ENCODE measurements at places on chromosomes 2 and 18.

DNA sequence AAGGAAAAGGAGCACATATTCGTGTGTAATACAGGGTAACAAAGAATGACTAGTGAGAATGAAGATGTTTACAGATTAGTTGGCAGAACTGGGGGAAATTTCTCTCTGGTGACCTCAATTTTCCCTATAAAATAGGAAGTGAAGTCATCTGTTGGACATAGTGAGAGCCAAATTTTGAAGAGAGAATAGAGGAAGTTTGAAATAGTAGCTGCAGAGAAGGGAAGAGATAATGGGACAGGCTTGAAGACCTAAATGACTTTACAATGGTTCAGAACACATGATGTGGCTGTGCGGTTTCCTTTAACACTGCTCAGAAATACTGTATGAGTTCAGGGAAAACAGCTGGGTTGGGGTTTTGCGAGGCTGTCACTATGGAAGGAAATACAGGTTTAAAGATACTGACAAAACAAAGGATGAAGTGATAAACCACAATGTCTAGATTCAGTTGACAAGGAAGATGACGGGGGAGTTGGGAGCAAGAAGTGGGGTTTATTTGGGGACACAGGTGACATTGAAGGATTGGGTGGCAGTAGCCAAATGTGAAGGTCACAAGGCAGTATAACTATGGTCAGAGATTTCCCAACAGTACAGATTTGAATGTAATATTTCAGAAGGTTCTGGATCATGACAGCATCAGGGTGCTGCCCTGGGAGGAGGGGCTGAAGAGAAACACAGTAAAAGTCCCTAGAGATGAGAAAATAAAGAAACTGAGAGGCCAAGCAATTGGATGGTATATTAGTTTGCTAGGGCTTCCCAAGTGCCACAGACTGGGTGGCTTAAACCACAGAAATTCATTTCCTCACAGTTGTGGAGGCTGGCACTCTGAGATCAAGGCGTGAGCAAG is 82.6 kb upstream of the TANK start:
- no peak for DNase-seq

GRCh38 chr2:133194777-133195335 is 373.4 kb downstream of the NCKAP5 start:
- no peak for DNase-seq

DNA sequence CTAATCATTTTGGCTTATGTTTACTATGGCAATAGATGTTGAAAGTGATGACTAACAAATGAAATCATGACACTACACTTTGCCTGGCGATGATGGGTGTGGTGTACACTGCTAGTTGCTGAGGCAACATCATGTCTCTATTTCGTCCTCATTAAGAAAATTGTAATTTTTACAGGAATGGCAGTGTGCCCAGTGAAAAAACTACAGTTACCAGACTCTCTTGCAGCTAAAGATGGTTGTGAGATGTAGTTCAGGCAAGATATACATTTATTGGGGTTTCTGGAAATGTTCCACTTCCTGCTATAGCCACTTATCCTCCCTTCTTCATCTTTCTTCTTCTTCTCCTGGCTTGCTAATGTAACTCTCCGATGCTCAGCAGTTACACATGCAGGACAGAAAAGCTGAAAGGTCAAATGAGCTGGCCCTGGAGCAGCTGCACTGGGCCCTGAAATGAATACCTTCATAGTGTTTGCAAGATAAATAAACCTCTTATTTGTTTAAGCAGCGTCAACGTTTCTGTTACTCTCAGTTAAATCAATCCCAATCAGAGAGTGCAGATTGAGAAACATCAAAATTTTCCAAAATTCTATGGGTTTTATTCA is 46.0 kb downstream of the SOCS6 start:
- DNase-seq, result no peak

DNA sequence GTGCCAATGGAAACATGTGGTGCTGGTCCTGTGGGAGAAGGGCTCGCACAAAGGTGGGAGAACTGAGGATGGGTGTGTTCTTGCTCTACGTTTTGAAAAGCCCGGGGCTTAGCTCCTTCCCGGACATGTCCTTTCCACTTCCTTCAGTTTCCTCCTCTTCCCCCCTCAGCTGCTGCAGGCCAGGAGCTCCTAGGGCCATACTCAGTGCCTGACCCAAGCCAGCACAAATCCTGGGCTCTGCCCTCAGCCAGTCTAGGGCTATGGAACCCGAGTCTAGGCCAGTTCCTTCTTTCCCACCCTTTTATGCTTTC is 1.4 kb upstream of the SIX2 start:
- no peak for DNase-seq

- DNase-seq, result no peak
Observed at GRCh38 chr2:120448961-120449810, 103.2 kb downstream of the INHBB start.

DNA sequence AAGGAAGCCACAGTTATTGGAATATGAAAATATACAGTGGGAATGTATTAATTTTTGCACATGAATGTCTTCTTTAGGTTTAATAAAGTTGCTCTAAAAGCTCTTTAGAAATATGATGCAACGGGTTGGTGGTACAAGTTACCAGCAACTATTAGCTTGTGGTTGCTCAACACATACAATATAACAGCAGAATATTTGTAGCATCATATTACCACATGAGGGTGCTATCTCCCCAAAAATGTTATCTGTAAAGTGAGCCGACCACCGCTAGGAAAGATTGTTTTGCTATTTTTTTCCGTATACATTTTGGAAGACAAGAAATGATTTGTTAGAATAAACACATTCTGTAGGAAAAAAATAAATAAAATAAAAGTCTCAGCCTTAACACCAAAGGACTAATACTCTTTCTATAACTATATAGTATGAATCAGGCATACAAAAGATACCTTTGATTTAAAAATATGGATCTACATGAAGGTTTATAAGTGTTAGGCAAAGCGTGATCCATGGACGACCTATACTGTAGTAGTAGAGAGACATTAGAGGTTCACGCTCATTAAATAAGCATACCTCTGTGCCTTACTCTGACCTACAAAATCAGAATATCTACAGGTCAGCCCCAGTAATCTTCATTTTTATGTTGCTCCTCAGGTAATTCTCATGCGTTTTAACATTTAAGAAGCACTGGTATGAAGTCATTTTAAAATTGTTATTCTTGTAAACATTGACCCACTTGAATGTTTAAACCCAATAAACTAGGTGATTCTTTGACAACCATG is 1110.6 kb upstream of the ACVR2A start:
- DNase-seq, result no peak

DNA sequence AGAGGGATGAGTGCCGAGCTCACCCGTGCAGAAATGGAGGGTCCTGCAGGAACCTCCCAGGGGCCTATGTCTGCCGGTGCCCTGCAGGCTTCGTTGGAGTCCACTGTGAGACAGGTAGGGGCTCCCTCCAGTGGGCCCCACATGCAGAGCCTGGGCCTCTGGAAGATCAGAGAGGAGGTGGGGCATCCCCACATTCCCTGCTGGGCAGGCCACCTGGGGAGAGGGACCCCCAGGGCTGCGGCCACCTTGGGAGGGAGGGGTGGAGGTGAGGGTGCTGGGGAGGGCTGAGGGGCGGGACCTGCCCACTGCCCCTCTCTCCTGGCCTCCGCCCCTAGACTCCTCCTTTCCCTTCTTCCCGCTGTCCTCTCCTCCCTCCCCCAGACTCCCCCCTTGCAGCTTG is 38.5 kb downstream of the MTERF4 start:
- DNase-seq, result peak; percentile 2

- no peak for DNase-seq
Observed at GRCh38 chr2:121944072-121944831, 188.8 kb downstream of the TSN start.

- no peak for DNase-seq
Observed at GRCh38 chr2:159808032-159808425, 10.0 kb upstream of the CD302 start.

DNA sequence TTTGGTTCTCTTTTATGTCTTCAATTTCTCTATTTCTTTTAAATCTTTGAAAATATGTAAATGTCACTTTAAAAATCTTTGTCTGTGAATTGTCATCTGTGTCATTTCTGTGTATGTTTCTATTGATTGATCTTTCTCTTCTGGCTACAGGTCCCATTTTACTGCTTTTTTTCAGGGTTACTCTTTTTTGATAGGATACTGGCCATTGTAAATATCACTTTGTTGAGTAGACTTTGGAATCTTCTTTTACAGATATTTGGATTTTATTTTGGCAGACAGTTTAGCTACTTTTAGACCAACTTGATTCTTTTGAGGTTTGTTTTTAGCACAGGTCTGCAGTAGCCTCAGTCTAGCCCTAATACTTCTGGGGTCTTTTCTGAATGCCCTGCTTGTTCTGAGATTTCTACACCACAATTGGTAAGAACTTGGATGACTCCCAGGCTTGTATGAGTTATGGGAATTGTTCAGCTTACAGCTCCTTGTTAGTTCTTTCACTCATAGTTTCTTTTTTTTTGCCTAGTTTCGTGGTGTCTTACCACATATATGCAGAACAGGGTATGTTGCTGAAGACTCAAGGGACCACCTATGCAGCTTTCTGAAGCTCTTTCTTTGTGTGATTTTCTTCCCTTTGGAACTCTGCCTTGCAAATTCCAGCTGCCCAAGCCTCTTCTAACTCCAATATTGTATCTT is 122.2 kb downstream of the QPCT start:
- DNase-seq, result no peak

DNA sequence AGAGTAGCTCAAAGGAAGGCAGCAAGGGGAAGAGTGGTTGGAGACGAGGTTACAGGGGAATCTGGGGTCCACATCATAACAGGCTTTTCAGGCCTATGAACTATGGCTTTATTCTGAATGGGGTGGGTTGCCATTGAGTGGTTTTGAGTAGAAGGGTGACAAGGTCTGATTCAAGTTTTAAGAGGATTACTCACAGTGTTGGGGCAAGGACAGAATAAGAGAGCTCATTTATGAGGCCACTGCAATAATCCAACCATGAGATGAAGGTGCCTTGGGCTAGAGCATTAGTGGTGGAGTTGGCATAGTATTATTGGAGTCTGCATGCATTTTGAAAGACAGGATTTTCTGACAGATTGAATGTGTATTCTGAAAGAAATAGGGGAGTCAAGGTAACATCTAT is 315.9 kb downstream of the RNF144A start:
- no peak for DNase-seq

All from dorsolateral prefrontal cortex (tissue), 122 donors.